NCI-H187 treated with DMSO at 0.1 percent for 48 hours (cell line): ENCODE measurements at places on chromosomes 4 and X.

- DNase-seq: no peak
These were observed 113.8 kb downstream of the CEP44 start for GRCh38 chr4:174397366-174398155.

- DNase-seq: no peak
These were observed 1365.8 kb upstream of the DIAPH2 start for GRCh38 chrX:95318882-95319281.

DNA sequence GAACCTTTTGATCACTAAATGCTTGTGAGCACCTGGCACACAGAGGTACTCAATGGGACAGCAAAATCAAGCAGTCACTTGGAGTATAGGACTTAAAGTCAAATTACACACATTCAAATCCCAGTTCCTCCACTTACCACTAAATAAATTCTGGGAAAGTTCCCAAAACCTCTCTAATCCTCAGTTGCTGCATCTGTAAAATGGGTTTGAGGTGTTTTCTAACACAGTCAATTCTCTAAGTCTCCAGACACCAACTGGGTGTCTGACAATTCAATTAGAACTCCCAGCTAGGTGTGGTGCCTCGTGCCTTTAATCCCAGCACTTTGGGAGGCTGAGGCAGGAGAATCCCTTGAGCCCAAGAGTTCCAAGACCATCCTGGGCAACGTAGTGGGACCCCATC lies 19.0 kb downstream of the QDPR start:
- no peak for DNase-seq

- no peak for DNase-seq
These were observed 190.3 kb downstream of the TRIML1 start for GRCh38 chr4:188329521-188329920.

- no peak for DNase-seq
These were observed 25.6 kb upstream of the SPP1 start for GRCh38 chr4:87949961-87950360.

DNA sequence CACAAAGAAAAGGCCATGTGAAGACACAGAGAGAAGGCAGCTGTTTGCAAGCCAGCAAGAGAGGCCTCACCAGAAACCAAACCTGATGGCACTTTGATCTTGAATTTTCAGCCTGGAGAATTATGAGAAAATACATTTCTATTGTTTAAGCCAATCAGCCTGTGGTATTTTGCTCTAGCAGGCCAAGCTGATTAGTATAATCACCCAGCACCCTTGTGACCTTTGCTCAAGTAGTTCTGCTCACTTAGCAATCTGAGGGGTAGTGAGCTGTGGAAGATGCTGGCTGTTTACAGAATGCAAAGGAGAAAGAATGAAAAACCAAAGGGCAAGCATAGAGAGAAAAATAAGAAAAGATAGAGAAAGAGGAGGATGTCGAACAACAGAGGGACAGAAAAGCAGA lies 396.4 kb upstream of the BOD1L1 start:
- DNase-seq: no peak

- DNase-seq: no peak
These were observed 110.3 kb upstream of the MSX1 start for GRCh38 chr4:4749137-4749536.

DNA sequence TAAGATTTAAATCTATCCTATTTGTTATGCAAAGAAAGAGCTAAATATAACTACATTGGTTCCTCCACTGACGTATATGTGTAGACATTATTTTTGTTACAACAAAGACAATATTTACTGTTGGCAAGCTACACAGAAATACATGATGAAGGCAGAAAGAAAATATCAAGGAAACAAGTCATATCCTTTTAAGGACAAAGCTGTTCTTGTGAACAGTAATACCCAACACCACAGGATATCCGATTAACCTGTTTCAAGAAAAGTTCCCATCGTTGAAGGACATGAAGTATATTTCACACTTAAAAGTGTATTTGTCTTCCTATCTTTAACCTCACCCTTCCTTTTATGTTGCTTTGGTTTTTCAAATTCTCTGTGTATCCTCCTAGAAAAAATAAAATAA lies 235.8 kb upstream of the AADAT start:
- no peak for DNase-seq

DNA sequence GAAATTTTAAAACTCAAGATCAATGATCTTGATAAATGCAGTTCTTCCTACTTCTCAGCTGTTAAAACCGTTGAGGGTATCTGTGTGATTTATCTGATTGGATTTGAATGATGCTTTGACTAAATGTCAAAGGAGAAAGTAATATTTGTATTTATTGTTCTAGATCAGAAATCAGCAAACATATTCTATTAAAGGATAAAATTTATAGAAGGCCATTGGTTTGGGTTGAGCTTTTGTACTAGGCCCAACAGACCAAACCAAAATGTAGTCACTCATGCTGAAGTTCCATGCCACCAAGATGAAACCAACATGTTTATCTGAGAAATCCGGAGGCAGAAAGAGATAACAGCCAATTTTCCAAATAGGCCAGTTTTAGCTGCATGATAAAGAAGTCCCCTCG lies 64.5 kb upstream of the BMP2K start:
- DNase-seq: no peak

DNA sequence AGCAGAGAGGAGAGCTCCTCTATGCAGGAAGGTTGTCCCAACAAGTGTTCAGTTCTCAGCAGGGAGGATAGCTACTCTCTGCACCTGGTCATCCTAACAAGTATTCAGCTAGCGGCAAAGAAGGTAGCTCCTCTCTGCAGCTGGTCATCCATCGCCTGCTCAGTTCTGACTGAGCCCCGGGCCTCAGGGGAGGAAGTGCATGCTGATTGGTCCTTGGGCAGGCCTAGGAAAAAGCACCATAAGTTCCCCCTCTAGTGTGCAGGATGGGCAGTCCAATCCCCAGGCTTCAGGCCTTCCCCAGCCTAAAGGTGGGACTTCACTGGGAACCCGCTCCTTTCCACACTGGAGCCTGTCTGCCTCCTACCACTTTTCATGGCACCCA lies 4.4 kb upstream of the FBXW7 start:
- DNase-seq: no peak

DNA sequence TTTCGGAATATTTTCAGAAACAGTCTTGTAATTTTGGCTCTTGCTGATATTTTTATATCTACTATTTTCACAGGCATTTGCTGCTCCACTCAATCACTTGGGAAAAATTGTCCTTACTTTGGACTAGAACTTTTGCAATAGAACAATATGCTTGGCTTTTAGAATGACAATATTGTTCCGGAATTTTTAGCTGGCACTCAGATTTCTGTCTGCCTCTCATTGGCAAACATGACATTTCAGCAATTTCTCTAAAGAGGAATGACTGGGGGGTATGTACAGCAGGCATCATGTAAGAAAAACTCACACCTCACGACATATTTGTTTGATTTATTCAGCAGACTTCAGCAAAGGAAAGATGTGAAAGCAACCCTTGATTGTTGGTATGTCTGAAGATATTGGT lies 243.6 kb upstream of the GPRIN3 start:
- no peak for DNase-seq
